GM23248 (cell line): ENCODE measurements at places on chromosomes 3 and 15. TPM values are rescaled to one million over a fixed set of nuclear protein-coding genes. Genes with fewer than 3 reads are reported as not detected.

SEMA6D gene
- total RNA-seq, result 1.4 TPM in 2 replicates

GRCh38 chr3:136804141-136804540 lies 14.8 kb upstream of the SLC35G2 start:
- peaks cover 11% of the 10 kb centered on the region for H3K4me1 ChIP-seq
- H3K4me3 ChIP-seq, result no peak overlapping the region

- H3K4me1 ChIP-seq, result peaks cover 9% of the 10 kb centered on the region; the same call in 1 of the 2 replicates
- peak; percentile 13 for DNase-seq
- H3K36me3 ChIP-seq, result no peaks in the 10 kb centered on the region
- H3K4me3 ChIP-seq, result no peak overlapping the region
Measured at GRCh38 chr3:27079427-27080257, 289.5 kb downstream of the NEK10 start.

GRCh38 chr3:79253704-79254103 lies 514.1 kb downstream of the ROBO1 start:
- H3K4me1 ChIP-seq, result peaks cover 34% of the 10 kb centered on the region
- no peak overlapping the region for H3K27ac ChIP-seq
- no peaks in the 10 kb centered on the region for H3K36me3 ChIP-seq

HTR3E gene
- total RNA-seq, result not detected in 2 replicates

CASR gene
- total RNA-seq, result not detected in 2 replicates

SCAMP2 gene
- total RNA-seq, result 28.7 and 49.2 TPM in 2 replicates

DNA sequence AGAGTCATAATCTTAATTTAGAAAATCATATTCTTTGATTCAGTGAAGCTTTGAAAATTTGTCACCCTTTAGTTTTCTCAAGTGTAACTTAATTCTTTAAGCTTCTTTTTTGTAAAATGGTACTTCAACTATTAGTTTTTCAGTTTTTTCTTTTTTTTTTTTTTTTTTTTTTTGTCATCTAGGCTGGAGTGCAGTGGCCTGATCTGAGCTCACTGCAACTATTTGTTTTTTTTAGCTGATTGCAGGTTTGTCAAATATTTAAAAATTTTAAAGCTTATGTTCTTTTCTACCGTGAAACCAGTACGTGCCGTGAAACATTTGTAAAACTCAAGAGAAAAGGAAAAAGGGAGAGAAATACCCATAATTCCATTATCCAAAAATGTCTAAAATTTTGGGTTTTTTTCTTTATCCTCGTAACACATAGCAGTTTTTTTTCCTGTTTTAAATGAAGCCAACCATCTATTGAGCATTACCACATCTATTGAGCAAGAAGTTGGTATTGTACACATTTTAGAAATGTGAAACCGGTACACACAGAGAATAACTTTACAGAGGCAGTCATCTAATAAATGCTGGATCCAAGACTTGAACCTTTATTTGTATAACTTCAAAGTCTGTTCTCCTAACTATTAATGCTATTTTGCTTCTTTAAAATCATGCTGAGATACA lies 25.7 kb downstream of the ECT2 start:
- no peak overlapping the region for H3K27ac ChIP-seq
- H3K4me3 ChIP-seq, result no peak overlapping the region
- H3K27me3 ChIP-seq, result no peaks in the 10 kb centered on the region
- H3K4me1 ChIP-seq, result no peaks in the 10 kb centered on the region
- no peak for DNase-seq

DNA sequence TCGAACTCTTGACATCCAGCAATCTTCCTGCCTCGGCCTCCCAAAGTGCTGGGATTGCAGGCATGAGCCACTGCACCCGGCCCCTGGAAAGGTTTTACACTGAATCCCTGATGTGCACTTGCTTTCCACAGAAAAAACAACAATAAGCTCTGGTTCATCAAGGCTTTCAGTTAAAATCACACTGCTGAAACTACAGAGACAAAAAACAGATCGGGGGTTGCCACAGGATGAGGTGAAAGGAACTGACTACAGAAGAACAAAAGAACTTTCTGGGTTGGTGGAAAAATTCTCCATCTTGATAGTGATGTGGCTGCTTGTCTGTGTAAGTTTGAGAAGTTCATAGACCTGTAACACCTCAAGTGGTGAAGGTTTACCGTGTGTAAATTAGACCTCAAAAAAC lies 2.9 kb downstream of the RAB43 start:
- H3K27ac ChIP-seq, result no peak overlapping the region
- H3K36me3 ChIP-seq, result no peaks in the 10 kb centered on the region

DNA sequence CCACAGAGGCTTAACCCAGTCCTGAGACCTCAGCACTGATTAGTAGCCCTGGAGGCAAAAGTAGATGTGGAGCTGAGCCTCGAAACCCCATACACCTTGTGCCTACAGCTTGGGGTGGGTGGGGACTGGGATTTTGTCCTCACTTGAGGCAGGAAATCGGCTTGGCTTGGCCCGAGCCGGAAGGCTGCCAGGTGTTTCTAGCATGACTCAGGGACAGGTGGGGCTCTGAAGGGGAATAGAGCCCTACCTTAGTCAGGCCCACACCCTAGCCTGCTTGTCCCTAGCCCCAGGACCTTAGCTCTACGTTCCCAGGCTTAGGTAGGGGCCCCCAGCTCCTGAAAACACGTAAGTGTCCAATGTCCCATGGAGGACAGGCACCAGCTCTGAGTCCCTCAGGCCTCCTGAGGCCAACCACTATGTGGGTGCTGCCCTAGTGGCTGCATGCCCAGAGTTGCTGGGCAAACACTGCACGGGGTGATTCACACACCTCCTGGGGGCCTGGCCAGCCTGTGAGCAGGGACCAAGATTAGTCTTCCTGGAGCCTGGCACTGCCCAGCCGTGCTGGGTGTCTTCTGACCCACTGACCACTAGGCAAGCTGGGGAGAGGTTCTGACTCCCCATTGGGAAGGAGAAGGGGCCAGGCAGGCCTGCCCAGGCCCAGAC lies 3.1 kb downstream of the MST1R start:
- no peak overlapping the region for H3K4me3 ChIP-seq
- peak; percentile 90 for DNase-seq
- no peaks in the 10 kb centered on the region for H3K27me3 ChIP-seq
- H3K4me1 ChIP-seq, result peaks cover 13% of the 10 kb centered on the region
- no peaks in the 10 kb centered on the region for H3K36me3 ChIP-seq
- H3K27ac ChIP-seq, result peak overlapping the region; percentile 10; the same call in 1 of the 2 replicates
